ENCODE measurements at places on chromosomes 3 and 15.

GRCh38 chr15:49190586-49190985, 20.5 kb downstream of the GALK2 start:
- DNase-seq = no peak

DNA sequence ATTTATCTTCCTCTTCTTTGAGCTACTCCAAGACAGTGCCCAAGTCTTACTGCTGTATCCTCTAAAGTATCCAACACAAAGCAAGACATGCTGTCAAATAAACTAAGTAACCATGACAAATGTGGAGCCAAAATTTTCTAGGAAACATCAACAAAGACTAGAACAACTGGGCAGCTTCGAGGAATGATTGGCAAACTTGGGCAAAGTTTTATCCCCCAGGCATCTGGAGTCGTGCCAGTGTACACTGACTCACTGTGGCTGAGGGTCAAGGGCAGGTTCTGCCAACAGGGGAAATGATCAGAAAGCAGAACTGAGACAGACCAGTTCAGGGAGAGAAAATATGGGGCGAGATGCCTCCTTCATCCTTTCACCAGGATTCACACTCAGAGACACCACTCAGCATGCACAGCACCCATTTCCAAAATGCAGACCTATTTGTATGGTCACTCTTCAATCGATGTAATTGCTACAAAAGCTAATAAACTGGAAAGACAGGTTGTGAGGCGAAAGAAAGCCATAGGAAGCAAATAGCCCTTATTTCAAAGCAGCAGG, 65.8 kb downstream of the MB21D2 start:
- peak; percentile 92 for DNase-seq

DNA sequence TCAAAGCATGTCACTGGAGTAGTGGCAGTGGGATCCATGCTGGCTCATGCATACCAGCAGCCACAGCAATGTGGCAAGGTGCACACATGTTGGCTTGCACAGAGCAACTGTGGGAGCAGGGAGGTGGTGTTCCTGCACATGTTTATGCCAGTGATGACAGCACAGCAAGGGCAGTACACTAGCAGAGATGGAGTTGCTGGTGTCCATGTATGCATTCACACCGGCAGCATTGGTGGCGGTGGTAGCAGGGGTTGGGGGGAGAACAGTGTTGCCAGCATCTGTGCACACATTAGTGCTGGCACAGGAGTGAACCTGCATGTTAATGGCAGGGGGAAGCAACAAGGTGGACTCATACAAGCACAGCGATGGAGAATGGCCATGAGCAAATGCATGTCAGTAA, 202.0 kb upstream of the KCNMB2 start:
- DNase-seq = no peak

GRCh38 chr3:47151836-47152235, 12.1 kb downstream of the SETD2 start:
- no peak for DNase-seq

DNA sequence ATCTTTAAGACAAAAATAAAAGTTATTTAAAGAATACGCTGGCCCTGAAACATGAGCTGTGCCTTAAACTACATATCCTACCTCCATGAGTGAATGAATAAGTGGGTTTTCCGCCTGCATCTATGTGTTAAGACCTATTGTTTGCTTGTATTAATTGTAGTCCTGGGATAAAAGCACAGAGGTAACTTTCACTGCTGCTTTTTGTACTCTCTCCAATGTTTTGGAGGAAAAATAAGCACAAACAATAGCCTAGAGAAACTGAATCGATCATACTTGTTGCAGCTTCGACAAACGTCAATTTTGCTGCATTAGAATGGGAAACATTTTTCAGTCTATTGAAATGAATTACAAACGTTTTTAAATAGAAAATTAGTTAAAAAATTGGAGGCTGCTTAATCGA, 1.3 kb upstream of the CTNNB1 start:
- DNase-seq = no peak

GRCh38 chr15:50506121-50506520, 40.3 kb downstream of the USP50 start:
- no peak for DNase-seq

DNA sequence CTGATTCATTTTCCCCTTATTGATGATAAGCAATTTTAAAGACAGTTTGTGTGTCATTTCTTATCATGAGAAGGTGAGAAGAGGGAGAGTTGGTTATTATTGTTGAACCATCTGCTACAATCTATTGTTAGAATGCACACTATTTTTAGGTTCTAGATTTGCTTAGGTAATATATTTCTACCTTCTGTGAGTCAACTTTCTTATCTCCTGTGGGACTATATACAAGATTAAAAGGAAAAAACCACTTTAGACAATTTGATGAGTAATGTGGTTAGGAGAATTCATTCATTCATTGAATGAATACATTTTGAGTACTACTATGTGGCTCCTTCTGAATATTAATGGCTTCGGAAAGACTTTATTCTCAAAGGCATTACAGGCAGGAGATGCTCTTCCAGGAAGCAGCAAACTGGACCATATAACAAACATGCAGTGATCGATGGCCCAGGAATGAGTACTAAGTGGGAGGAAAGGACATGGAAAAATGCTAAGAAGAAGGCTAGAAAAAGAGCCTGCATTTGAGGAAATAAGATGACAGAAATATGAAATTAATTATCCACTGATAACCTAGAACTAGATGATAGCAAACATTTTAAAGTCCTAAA, 22.4 kb downstream of the SPTSSB start:
- peak; percentile 50 for DNase-seq

DNA sequence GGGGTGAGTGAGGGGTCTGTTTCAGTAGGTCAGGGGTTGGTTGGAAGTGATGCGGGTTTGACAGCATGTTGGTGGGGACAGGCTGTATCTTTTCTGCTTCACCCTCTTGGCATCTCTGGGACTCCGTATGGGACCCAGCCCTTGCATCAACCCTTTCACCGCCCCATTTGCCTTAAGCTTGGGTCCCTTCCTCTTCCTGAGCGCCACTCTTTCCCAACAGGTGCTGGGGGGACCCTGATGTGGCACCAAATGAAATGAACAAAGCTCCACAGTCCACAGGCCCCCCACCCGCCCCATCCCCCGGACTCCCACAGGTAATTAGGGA, 1.1 kb downstream of the EIF4G1 start:
- no peak for DNase-seq

GRCh38 chr3:35777563-35778554, 138.5 kb downstream of the ARPP21 start:
- no peak for DNase-seq

DNA sequence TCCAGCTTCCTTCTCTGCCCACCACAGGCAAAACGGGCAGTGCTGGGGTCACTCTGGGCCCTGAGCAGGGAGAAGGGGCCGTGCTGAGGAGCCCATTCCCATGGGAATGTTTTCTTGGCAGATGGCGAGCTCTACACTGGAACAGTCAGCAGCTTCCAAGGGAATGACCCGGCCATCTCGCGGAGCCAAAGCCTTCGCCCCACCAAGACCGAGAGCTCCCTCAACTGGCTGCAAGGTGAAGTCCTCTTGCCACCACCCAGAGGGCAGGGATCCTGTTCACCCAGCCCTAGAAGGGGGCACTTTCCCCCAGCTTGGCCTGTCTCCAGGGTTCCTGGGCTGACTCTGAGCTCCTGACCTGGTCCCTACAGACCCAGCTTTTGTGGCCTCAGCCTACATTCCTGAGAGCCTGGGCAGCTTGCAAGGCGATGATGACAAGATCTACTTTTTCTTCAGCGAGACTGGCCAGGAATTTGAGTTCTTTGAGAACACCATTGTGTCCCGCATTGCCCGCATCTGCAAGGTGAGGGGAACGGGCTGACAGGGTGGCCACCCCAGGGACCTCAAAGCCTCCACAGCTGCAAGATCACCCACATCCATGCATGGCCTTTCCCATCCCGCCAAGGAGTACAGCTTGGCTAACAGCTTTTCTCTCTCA, 12.4 kb downstream of the CIB1 start:
- DNase-seq = peak; percentile 78

DNA sequence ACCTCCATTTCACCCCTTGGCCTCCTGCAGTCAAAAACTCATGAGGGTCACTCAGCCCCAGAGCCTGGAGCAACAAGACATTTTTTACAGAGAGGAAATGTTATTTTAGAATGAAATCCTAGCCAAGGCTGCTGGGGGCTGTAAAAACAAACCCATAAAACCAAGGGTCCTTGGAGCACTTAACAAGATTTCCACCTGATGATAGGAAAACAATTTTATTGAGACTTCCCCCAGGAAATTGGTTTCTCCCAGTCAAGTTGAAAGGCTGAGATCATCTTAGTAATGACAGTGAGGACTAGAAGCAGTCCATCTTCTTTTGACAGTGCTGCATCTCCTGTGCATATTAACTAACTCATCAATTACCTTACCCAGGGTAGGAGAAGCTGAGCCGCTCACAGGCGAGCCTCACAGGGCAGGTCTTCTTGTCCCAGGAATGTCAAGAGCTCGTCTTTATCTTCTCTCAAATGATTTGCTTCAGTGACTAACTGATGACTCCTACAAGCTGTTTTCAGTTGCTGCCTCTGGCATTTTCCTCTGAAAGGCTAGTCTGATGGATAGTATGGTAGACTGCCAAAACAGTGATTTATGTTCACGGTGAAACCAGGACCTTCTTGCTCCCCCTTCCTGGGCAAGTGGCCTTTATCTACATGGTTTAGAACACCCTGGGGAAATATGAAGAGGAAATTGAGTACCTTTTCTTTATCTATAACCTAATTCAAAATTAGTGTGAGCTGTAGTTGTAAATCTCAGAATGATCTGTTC, 34.6 kb upstream of the AEN start:
- peak; percentile 72 for DNase-seq

DNA sequence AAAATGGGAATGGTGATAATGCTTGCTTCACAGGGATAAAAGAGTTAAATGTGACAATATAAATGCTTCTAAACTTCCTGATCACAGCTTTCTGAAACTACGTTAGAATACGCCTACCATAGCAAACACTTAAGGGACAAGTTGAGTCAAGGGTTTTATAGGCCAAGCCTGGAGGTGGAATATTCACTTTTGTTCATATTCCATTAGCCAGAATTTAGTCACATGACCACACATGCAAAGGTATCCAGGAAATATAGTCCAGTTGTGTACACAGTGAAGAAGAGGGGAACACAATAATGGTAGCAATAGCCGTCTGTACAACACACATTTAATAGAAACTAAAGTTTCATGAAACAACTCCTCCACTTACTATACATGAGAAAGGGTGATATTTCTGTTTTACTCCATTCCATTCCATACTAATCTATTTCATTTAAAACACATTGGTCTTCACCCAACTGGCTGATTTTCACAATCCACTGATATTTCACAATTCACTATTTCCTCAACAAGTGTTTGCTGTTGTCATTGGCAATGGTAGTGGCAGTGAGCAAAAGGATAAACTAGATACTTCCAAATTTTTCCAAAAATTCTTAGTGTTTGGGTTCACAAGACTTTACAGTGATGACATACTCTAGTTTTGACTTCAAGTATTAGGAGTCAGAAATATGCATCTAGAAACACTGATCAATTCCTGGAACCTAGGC, 270.9 kb downstream of the ERC2 start:
- no peak for DNase-seq

- DNase-seq = no peak
Measured at GRCh38 chr15:39574427-39574826, 6.5 kb upstream of the THBS1 start.
